ENCODE measurements at places on chromosomes 13 and 19.
A peak's percentile ranks its signal among the peaks of the same experiment; 100 is the strongest.

DNA sequence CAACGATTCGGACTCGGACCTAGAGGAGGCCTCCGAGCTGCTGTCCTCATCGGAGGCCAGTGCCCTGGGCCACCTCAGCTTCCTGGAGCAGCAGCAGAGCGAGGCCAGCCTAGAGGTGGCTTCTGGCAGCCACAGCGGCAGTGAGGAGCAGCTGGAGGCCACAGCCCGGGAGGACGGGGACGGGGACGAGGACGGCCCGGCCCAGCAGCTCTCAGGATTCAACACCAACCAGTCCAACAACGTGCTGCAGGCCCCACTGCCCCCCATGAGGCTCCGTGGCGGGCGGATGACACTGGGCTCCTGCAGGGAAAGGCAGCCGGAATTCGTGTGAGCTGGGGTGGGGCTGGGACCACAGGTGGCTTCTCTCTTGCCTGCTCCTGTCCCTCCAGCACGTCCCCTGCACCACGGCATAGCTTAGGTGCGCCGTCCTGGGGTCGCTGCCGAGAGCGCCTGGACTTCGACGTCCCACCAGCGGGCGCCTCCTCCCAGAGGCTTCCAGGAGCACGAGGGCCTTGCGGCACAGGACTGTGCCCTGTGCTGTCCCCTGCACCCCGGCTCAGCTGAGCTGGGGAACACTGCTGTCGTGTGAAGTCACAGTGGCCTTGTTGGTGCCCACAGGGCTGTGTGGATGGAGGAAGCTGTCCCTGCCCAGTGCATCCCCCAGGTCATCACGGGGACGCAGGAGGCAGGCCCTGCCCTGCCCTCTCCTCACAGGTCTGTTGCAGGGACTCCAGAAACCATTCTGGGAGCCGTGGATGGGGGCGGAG is 9.3 kb downstream of the POLR2E start:
- no peak for ATAC-seq

GRCh38 chr13:113096745-113097305 is 8.8 kb upstream of the F7 start:
- no peak for ATAC-seq

DNA sequence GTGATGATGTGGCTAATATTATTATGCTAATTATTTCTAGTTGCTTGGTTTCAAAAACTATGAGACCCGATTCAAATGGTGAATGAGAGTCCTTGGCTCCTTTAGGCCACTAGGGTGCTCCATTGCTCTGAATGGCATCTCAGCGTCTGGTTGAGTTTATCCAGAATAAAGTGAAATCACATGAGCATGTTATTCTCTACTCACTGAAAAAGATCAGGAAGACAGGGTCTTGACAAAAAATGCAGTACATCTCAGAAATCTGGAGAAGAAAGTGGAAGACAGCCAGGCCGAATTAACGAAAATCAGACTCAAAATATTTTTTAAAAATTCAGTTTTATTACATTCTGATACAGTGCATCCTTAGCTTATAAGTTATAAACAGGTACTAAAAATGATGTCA is 516.2 kb downstream of the MYO16 start:
- no peak for ATAC-seq

DNA sequence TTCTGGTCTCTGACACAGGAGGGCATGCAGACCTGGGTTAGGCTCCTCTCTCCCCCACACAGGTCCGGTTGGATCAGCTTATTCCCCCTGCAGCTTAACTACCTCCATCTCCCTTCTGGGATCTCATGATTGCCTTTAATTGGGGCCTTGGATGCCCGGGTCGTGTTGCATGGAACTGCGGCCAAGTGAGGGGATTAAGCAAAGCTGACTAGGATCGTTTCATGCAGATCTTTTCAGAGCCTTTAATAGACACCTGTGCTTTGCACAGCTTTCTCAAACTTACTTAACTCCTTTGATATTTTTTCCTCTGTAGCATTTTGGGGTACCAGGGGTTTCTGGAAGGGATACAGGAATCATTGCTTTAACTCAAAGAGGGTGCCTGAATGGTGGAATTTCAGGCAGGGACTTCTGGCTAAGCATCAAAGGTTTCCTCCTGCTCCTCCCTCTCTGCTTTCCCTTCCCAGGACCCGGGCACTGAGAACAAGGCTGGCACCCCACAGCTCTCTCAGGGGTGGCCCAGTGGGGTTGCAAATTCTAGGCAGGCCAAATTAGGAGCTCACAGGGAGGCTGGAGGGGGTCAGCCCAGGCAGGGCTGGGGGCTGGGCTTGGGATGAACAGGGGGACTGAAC is 477 bp downstream of the NFILZ start:
- no peak for ATAC-seq

- no peak for ATAC-seq
Observed at GRCh38 chr13:109384491-109385241, 401.7 kb downstream of the IRS2 start.

- ATAC-seq: no peak
Observed at GRCh38 chr13:104750377-104750776, 1684.2 kb upstream of the SLC10A2 start.

DNA sequence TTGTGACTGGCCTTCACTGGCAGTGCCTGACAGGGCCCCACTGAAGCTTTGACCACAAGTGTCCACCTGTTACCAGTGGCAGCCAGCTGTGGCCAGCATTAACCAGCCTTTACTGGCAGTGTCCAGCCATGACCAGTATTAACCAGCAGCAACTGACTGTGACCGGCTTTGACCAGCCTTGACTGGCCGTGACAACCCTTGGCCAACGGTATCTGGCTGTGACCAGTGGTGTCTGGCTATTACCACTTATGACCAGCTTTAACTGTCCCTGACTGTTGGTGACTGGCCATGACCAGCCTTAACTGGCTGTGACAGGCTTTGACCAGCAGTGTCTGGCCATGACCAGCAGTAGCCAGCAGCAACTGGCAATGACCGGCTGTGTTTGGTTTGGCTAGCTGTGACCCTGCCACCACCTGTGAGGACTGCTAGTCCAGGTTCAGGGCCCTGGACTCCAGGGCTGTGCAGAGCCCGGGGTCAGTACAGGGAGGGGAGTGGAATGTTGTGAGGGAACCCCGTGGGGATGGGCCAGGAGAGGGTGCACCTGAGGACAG is 32.2 kb downstream of the CKM start:
- ATAC-seq: no peak

DNA sequence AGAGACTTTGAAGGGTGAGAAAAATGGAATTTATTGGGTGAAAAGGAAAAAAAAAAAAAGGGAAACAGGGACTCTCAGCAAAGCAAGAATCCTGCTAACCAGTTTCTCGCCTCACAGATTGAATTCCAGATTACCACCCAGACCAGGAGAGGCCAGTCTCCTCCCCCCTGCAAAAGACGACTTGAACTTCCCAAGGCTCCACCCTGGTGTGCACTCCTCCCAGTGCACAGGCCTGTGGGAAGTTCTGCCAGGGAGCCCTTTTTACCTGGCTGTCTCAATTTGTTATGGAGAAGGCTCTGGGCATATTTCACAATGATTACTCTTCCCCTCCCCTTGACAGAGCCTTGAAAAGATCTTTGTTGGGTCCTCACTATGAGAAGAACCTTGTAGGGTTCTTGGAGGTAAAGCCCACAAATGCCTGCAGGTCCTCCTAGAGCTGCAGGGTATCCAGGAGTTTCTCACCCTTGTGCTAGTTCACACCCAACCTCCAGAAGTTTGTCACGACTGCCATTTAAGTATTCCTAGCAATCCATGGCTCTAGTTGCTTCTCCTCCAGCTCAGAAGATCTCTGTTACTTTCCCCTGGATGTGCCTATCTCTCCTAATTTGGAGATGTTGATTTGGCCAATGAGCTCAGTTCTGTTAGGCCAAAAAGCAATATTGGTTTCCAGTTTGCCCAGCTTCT is 229.8 kb upstream of the TMTC4 start:
- no peak for ATAC-seq

DNA sequence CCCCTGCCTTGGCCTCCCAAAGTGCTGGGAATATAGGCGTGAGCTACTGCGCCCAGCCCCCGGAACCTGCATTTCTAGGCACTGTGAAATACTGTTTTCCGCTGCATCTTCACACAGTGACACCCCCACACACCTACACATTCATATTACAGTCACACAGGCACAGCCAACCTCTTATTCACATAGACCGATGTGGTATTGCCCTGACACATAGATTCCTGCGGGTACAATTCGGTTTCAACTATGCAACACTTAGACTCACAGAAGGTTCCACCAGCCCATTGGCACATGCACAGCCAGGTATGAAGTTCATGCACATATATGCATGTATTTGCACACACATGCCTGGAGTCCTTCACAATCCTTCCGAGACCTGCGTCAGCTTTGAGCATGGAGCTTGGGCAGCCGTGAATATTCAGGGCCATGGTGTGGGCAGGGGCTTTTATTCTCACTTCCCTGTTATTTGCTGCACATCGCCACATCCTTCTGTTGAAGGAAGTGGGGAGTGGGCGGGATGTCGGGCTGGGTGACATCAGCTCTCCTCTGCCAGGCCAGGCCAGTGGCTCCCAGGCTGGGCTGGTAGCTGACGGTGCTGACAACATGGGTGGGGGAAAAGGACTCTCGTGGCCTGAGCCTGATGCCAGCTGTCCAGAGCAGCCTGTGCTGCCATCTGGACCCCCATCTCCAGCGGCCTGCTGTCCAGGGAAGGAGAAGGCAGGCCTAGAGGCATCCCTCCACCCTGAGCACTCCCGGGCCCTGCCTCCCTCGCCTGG is 5.4 kb upstream of the CDC37 start:
- ATAC-seq: peak; percentile 68

GRCh38 chr13:74052402-74052928 is 81.7 kb downstream of the KLF12 start:
- ATAC-seq: no peak

GRCh38 chr13:33351319-33351718 is 65.8 kb upstream of the STARD13 start:
- no peak for ATAC-seq

DNA sequence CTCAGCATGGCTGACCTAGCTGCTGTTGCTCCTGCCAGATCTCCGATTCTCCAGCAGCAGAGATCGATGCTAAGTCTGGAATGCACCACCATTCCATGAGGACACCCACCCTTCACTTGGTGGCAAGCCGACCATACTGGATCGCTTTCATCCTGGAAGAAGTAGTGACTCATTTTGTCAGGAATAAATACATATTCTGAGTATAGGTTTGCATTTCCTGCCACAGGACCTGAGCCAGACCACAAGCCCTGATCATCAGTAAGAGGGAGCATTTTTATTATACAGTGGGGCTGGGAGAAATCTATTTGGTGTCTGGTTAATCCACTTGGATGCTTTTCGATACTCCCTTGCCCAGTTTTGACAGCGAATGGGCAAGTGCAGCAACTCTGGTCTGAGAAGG is 10.9 kb upstream of the KCTD15 start:
- no peak for ATAC-seq

Measured in activated CD4-positive, CD25-positive, alpha-beta regulatory T cell treated with anti-CD3 and anti-CD28 coated beads, Interleukin-2, amount 50 U/mL, for 24 hours (primary cell).